ENCODE measurements at places on chromosomes 1 and 21.

- no peak for DNase-seq
Measured at GRCh38 chr1:40704817-40705733, 13.6 kb downstream of the NFYC start.

GRCh38 chr1:100969327-100969726, 56.3 kb downstream of the DPH5 start:
- DNase-seq = no peak

- peak; percentile 95 for DNase-seq
Measured at GRCh38 chr1:226110249-226111097, 48.0 kb downstream of the H3-3A start.

DNA sequence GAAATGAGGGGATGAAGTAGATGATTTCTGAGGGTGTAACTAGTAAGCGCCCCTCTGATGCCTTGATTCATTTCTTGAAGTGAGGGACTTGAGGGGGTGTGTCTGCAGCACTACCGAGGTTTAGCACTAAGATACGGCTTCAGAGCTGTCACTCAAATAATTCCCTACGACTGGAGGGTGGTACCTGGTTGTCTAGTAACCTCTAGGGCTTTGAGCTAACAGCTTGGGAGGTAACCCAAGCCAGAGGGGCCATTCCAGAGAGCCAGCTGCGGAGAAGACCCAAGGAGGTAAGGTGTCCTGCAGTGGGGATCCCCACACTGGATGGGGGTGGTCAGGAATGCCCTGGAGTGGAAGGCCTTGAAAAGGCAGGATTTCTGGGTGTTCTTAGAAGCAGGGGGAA, at the start of gene TTC24:
Gene TTC24 (plus strand): TSS at position 252 of the 400 bp plus-strand sequence. CDS start 1,642 bp downstream, outside the sequence.
- DNase-seq = no peak

Measured in GM10248 (cell line).